GM18507 (cell line): ENCODE measurements at places on chromosomes 4 and X.

GRCh38 chr4:12701384-12701783 is 782.8 kb downstream of the RAB28 start:
- DNase-seq: no peak

GRCh38 chrX:140439476-140439875 is 65.4 kb downstream of the SOX3 start:
- DNase-seq: no peak

DNA sequence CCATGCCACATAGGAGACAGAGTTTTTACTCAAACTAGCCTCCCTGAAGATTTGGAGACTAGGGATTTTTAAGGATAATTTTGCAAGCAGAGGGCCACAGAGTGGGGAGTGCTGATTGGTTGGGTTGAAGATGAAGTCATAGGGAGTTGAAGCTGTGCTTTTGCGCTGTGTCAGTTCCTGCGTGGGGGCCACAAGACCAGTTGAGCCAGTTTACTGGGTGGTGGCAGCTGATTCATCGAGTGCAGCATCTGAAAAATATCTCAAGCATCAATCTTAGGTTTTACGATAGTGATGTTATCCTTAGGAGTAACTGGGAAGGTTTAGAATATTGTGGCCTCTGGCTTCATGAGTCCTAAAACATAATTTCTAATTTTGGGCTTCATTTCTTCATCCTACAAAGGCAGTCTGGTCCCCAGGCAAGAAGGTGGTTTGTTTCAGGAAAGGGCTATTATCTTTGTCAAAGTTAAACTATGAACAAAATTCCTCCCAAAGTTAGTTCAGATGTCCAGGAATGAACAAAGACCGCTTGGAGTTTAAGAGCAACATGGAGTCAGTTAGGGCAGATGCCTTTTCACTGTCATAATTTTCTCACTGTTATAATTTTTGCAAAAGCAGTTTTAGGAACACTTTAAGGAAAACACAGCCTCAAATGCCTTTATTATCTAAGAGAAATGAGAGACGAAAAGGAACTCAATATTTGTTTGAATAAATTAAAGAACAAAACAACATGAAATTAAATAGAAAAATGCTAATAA is 960.8 kb upstream of the PRKX start:
- DNase-seq: no peak

DNA sequence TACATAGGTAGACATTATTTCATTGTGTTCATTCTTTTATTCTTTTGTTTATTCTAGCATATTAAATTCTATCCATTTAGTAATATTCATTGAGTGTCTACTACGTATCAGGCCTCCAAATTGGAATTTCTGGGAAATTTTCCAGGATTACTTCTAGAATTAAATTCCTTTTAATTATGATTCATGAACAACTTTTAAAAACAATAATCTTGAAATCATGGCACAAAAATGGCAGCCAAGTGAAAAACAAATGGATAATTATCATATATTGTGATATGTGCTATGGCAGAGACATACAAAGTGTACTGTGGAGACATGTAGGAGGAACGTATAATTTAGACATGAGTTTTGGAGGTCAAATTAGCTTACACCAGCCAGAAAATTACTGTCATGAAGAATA is 868.5 kb downstream of the FAT4 start:
- DNase-seq: no peak

GRCh38 chr4:160202802-160203201 is 1099.9 kb downstream of the RAPGEF2 start:
- DNase-seq: no peak
